ENCODE measurements at places on chromosomes 16 and 17.

GRCh38 chr17:4597975-4598374, 13.6 kb downstream of the SMTNL2 start:
- peaks cover 23% of the 10 kb centered on the region for H3K4me1 ChIP-seq
- DNase-seq, result no peak
- no peak overlapping the region for H3K27ac ChIP-seq
- H3K27me3 ChIP-seq, result no peaks in the 10 kb centered on the region
- no peaks in the 10 kb centered on the region for H3K36me3 ChIP-seq

DNA sequence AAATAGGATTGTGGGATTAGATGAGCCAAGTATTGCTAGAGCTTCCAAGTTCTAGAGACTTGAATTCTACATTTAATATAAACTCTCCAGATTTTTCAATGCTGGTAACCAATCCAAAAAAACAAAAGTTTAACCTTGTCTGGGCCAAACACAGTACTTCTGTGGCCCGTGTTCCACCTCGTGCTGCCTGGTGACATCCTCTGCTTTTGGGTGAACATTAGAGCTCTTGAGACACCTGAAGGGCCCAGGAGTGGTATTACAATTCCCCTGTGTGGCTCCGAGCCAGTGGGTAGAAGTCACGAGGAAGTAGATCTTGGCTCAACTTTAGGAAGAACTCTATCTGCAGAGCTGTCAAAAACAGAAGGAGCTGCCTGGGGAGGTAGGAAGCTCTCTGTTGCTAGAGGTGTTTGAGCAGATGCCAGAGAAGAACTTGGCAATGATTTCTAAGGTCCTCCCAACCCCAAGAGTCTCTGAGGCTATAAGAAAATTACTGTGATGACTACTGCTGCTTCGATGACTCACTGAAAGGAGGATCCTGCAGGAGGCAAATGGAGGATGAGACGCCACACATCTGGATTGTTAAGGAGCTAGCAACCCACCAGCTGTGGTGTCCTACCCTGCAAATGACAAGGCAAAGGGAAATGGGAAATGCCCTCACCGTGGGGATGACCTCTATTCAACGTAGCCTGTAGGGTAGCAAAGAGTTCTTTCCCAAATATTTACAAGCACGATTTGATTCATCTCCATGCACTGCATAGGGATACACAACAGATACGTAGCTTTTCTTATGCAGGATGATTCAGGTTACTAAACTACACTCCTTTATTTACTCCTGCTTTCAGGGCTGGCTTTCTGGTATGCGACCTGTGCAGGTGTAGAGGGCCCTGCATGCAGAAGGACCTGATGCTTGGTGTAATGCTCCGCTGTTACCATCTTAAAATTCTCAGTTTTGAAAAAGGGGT, 45.8 kb upstream of the GAS7 start:
- H3K36me3 ChIP-seq, result no peaks in the 10 kb centered on the region
- H3K27ac ChIP-seq, result no peak overlapping the region
- no peak overlapping the region for H3K4me3 ChIP-seq
- DNase-seq, result no peak

GRCh38 chr16:78035012-78035411, 12.7 kb downstream of the CLEC3A start:
- no peaks in the 10 kb centered on the region for H3K36me3 ChIP-seq
- no peaks in the 10 kb centered on the region for H3K27me3 ChIP-seq
- no peaks in the 10 kb centered on the region for H3K4me1 ChIP-seq
- no peak for DNase-seq

DNA sequence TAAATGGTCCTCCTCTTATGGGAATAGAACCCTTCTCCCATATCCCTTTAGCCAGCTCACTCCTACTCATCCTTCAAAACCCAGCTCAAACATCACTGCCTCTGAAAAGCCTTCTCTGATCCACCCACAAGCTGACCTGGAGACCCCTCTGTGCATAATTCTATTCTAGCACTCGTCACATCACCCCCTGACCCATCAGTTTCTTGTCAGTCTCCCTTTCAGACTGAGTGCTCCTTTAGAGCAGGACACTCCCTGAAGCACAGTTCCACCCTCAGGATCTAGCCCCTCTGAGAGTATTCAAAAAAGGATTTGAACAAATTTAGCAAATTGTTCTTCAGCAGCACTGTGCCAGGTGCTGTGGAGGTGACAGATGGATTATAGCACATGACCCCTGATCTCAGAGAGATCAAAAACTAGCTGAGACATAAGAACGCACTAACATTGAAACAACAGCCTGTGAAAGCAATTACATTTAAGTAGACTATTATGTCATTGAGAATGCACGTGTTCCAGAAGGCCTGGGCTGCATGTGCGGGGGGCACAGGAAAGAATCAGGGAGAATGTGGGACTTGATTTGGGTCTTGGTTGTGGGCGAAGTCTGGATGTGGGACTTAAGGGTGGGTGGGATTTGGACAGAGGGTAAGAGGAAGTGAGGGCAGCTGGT, 43.5 kb downstream of the MRPS23 start:
- H3K27ac ChIP-seq, result no peak overlapping the region
- no peaks in the 10 kb centered on the region for H3K27me3 ChIP-seq
- no peaks in the 10 kb centered on the region for H3K36me3 ChIP-seq
- DNase-seq, result no peak

DNA sequence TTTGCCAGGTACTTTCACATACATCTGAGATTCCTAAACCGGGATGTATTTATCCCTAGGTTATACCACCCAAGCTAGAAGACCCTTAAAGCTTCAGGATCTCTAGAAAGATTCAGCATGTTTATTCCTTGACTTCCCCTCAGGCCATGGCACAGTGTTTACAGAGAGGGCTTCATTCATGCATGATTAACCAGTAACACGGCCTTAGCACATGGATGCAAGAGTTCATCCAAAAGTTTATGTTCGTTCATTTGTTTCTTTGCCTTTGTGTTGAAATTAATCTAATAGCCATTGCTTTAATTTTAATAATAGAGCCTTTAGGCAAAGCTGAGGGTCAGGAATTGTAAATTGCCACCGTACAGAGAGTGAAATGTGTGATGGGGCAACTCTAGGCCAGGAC, 13.8 kb downstream of the PCTP start:
- H3K27me3 ChIP-seq, result no peaks in the 10 kb centered on the region
- no peak overlapping the region for H3K4me3 ChIP-seq
- H3K4me1 ChIP-seq, result no peaks in the 10 kb centered on the region
- no peak overlapping the region for H3K27ac ChIP-seq
- no peak for DNase-seq

- no peaks in the 10 kb centered on the region for H3K27me3 ChIP-seq
- H3K27ac ChIP-seq, result no peak overlapping the region
- DNase-seq, result no peak
- H3K36me3 ChIP-seq, result 0 out of 2 replicates have a peak, but pooled peaks cover 3% of the 10 kb centered on the region
- H3K4me3 ChIP-seq, result no peak overlapping the region
Observed at GRCh38 chr16:17138801-17139200, 332.0 kb downstream of the XYLT1 start.

- H3K36me3 ChIP-seq, result no peaks in the 10 kb centered on the region
- no peak for DNase-seq
- no peak overlapping the region for H3K4me3 ChIP-seq
- no peaks in the 10 kb centered on the region for H3K4me1 ChIP-seq
Observed at GRCh38 chr17:63250830-63251229, 195.3 kb downstream of the CYB561 start.

DNA sequence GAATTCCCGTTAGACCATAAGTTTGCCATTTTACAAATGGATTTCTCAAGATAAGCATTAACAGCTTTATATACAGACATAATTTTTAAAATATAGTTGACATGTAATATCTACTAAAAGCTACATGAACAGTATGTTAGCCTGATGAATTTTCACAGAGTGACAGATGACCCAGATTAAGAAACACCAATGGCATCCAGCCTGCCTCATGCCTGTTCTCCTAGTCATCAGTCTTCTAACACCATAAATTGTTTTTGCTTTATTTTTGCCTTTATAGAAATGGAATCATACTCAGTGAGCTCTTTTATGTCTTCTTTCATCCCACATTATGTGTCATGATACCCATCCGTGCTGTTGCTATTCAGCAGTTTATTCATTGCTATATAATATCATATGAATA, 80.0 kb downstream of the ATF7IP2 start:
- H3K4me3 ChIP-seq, result no peak overlapping the region
- no peak overlapping the region for H3K27ac ChIP-seq
- no peaks in the 10 kb centered on the region for H3K36me3 ChIP-seq
- H3K4me1 ChIP-seq, result no peaks in the 10 kb centered on the region
- H3K27me3 ChIP-seq, result no peaks in the 10 kb centered on the region
- DNase-seq, result no peak

DNA sequence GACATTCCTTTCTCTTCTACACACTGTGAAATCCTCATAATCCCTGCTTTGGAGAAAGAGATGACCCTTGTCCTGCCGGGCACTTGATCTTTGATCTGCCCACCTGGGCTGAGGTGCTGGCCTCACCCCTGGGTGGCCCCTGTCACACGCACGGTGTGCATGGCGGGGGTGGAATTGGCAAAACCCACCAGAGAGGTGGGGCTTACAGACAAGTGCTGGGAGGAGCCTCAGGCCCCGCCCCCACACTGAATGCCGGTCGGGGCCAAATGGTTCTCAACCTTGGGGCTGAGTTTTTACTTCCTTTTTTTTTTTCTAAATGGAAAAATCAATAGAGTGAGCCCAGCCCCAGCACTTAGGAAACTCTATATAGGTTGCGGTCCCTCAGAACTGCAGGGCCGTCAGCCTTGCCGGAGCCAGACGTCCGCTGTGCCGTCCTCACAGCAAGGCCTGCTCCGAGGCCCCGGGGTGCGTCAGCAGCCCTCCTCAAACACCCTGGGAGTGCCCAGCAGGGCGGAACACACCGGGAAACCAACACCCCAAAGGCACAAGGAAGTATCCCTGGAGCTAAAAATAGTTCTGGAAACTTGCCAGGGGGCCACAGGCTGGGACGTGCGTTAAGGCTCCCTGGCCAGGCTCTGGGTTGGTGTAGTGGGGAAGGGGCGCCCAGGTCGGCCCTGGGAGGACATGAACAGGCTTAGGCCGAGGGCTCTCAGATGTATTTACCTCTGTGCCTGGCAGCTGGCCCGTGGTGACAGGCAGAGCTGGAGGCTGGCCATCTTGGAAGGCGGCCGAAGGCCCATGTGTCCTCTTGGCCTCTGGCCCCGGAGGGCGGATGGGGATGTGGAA, 11.0 kb downstream of the GPRC5C start:
- H3K36me3 ChIP-seq, result peaks cover 3% of the 10 kb centered on the region
- H3K4me1 ChIP-seq, result peaks cover 3% of the 10 kb centered on the region
- no peak overlapping the region for H3K27ac ChIP-seq

DNA sequence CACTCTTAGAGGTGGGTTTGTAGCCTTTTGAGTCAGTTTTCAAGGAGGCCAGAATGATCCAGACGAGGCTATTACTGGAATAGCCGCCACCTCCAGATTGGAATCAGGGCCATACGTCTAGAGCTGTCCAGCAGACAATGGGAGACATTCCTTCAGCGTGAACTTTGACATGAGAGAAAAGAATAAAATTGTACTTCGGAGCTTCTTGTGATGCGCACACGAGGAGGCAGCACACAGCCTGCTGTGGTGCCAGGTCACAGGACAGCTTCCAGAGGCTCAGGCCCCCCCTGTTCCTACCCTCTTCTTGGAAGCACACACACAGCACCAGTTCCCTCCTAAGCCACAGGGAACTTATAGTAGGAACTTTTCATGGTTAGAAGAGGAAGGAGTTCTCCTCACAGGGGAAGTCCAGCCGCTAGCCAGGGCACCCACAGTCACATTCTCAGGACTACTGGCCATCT, 81.0 kb downstream of the VPS53 start:
- no peaks in the 10 kb centered on the region for H3K4me1 ChIP-seq
- no peaks in the 10 kb centered on the region for H3K27me3 ChIP-seq
- no peak overlapping the region for H3K27ac ChIP-seq
- H3K36me3 ChIP-seq, result 0 out of 2 replicates have a peak, but pooled peaks cover 2% of the 10 kb centered on the region

DNA sequence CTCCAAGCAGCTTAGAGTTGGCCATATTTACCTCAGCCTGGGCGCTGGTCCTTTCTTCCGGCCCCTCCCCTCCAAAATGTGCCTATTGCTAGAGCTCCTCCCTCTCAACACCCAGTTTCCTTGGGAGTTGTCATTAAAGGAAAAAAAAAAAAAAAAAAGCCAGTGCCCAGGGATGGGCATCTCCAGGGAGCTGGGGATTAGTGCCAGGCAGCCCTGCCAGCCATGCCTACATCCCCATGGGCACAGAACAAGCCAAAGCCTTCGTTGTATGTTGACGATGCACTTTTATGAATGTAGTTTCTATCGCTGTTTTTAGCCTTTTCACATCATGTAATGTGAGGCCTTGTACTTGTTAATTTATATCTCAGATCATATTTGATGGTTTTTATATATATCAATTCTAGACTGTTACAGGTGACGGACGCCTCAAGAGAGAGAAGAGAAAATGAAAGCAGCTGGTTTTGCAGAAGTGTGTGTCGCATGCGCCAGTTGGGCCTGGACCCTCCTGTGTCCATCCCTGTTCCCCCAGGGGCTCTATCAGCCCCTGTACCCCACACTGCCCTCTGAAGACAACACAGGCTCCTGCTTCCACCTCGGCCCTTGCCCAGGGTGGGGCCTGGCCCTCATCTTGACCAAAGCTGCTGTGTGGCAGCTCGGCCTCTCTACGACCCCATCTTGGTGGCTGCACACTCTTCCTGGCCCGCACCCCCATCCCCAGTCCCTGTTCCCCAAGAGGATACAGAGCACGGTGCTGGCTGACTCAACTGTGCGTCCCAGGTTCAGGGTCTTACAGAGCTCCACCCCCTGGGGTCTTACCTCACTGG, 4.8 kb downstream of the LIMD2 start:
- H3K27me3 ChIP-seq, result no peaks in the 10 kb centered on the region
- H3K27ac ChIP-seq, result no peak overlapping the region
- H3K4me1 ChIP-seq, result peaks cover 10% of the 10 kb centered on the region
- H3K36me3 ChIP-seq, result peaks cover 4% of the 10 kb centered on the region
- no peak for DNase-seq

- no peak overlapping the region for H3K4me3 ChIP-seq
- H3K4me1 ChIP-seq, result no peaks in the 10 kb centered on the region
- H3K36me3 ChIP-seq, result no peaks in the 10 kb centered on the region
- no peak for DNase-seq
- H3K27ac ChIP-seq, result no peak overlapping the region
- H3K27me3 ChIP-seq, result no peaks in the 10 kb centered on the region
Observed at GRCh38 chr17:71276079-71276478, 844.7 kb upstream of the SOX9 start.

DNA sequence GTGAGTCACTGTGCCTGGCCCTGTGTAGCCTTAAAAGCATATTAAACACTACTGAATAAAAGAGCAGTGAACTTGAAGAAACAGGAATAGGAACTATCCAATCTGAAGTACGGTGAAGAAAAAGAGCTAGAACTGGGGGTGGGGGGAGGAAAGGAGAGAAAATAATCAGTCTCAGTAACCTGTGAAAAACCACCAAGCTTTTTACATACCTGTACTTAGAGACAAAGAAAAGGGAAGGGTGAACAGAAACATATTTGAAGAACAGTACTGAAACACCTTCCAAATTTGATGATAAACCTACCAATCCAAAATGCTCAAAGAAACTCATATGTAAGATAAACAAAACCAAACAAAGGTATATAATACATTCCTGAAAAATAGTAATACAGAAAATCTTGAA, 77.5 kb downstream of the USP32 start:
- no peak overlapping the region for H3K4me3 ChIP-seq
- H3K36me3 ChIP-seq, result no peaks in the 10 kb centered on the region
- H3K27ac ChIP-seq, result no peak overlapping the region
- DNase-seq, result no peak

Data from iPS DF 6.9 (cell line).